Activated CD4-positive, alpha-beta T cell treated with anti-CD3 and anti-CD28 coated beads for 1 hour (primary cell): ENCODE measurements at places on chromosomes 11 and 22.
A peak's percentile ranks its signal among the peaks of the same experiment; 100 is the strongest.

- no peak for DNase-seq
Measured at GRCh38 chr11:75888416-75888815, 73.4 kb downstream of the UVRAG start.

DNA sequence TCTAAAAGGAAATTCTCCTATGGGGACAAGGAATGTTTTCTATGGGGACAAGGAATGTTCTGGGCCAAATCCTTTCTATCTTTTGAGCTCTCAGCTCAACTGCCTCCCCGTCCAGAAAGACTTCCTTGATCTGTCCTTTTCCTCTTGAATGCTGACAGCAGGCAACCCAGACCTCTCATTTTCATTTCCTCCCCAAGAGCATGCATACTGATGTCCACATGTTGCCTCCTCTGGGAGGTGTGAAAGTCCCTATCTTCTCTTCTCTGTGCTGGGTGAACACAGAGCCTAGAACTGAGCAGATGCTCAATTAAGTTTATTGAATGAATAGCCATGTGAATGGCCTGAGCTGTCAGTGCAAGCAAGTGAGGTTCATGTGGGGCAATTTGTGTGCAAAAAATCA lies 331.9 kb upstream of the NARS2 start:
- no peak for DNase-seq

GRCh38 chr22:20271114-20271994 lies 3.2 kb upstream of the RTN4R start:
- no peak for DNase-seq

GRCh38 chr11:24216488-24216887 lies 280.4 kb upstream of the LUZP2 start:
- no peak for DNase-seq

DNA sequence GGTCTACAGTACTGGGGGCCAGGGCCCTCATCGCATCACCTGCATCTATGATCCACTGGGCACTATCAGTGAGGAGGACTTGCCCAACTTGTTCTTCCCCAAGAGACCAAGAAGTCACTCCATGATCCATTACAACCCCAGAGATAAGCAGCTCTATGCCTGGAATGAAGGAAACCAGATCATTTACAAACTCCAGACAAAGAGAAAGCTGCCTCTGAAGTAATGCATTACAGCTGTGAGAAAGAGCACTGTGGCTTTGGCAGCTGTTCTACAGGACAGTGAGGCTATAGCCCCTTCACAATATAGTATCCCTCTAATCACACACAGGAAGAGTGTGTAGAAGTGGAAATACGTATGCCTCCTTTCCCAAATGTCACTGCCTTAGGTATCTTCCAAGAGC lies 3.8 kb upstream of the PPFIBP2 start:
- DNase-seq, result no peak

- no peak for DNase-seq
Measured at GRCh38 chr11:17986007-17986710, 26.7 kb downstream of the SERGEF start.

- no peak for DNase-seq
Measured at GRCh38 chr22:22196833-22197477, 47.6 kb upstream of the VPREB1 start.

DNA sequence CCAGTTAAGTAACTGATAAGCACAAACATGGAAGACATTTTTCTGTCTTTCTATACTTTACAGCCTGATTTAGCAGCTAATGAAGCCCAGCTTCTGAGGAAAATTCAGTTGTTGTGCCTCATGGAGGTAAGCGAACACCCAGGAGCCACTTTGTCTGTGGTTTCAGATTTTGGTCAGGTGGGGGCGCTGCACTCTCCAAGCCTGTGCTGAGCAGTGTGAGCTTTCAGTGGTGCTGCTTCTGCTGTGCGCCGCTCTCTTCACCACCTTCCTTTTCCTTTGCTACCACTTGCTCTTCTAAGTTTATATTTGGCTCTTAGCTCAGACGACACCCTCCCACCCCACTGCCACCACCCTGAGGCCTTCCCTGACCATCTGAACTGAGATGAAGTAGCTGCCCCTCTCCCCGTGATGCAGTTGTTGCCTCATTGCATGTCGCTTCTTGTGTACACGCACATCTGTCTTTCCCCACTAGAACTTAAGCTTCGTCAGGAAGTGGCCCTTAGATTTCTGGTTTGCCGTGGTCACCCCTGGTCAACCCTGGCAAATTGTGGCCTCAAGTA lies 14.0 kb downstream of the PSMD13 start:
- peak; percentile 74 for DNase-seq

GRCh38 chr11:62604460-62605120 lies 2.9 kb upstream of the MTA2 start:
- no peak for DNase-seq

GRCh38 chr11:30433831-30434230 lies 110.9 kb downstream of the ARL14EP start:
- DNase-seq, result no peak

GRCh38 chr11:130645164-130645842 lies 196.9 kb downstream of the ADAMTS15 start:
- DNase-seq, result no peak

DNA sequence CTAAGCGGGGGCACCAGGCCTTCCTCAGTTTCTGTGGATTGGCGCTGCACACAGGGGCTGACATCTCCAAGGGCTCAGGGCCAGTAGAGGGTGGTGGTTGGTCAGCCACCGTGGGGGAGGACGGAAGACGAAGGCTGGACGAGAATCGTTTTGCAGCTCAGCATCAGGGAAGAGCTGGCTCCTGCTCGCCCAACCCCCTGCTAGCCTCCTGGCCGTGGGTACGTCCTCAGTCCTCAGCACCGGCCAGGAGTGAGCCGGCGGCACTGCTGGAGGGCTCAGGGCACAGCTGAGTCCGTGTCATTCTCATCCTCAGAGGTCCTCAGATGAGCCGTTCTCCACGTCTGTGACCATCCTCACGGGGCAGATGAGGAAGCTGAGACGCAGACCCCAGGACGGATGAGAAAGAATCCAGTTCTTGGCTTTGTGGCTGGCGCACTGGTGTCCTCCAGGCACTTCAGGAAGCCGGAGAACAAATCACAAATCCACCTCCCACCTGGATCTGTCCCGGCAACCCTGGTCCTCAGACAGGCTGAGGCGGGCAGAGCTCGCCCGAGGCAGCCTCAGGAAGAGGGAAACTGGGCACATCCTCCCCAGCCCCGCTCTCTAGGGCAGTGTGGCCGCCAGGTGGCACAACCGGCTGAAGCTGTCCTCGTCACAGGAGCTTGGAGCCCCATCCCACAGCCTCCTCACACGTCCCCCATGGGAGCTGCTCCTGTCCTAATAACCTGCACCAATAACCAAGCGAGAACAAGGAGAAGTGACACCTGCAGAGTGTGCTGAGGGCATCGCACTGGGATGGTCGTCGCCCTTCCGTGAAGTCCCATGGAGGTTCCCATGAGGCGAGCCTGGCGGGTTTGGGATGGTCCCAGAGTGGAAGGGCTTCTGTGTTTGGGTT lies 393.7 kb downstream of the BRD1 start:
- no peak for DNase-seq

- no peak for DNase-seq
Measured at GRCh38 chr11:7977232-7977917, 9.8 kb upstream of the EIF3F start.

DNA sequence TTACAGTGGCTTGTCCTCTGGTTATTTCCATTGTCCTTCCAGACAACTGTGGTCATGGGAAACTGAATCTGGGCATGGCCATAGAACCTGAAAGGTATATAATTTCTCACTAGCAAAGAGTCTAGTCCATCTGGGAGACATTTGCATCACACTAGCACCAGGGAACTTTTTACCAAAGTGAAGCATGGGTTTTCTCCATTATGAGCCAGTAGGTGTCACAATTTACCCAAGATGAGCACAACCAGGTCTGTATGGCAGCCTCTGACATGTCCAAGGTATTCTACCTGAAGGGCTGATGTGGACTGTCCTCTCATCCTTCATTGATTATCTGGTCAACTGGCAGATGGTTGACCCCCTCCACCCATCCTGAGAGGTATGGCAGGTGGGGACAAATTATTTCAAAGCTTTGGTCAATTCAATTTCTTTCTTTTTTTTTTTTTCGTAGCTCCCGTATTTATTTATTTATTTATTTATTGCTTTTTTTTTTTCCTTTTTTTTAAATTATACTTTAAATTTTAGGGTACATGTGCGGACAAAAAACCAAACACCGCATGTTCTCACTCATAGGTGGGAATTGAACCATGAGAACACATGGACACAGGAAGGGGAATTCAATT lies 425.9 kb downstream of the TMEM135 start:
- DNase-seq, result no peak

DNA sequence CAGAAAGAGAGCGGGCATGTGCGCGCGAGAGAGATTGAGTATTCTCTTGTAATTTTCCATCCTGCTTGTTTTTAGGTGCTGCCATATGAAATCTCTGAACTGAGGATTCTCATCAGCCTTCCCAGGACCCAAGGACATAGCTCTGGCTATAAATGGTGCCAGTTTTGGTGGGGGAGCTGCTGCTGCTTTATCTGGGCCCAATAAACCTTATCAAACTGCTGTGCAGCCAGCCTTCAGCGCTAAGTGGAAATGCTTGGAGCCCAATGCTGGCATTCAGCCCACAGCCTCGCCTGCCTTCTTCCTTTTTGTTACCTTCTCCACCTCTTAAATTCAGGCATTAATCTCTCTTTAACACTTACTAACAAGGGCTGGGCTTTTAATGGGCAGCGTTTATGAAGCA lies 2.4 kb upstream of the ZBTB16 start:
- DNase-seq, result no peak

- no peak for DNase-seq
Measured at GRCh38 chr22:38345782-38346181, 28.5 kb upstream of the CSNK1E start.

DNA sequence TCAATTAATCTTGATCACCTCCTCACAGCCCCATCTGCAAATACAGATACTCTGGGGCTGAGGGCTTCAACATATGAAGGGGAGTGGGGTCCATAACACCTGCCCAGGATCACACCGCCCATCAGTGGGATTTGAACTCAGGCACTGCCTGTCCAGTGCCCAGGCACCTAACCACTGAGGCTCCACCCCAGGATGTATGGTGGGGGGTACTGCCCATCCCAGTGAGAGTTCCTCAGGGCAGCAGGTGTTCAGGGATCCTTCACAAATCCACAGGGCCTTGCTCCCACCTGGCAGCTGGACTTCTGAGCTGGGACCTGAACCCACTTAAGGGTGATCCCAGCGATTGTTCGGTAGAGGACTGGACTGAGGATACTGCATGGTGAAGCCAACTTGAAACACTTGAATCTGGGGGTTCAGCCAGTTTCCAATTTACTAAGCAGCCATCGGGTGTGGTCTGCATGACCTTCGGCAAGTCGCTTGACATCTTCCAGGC lies 33.3 kb downstream of the PRDM11 start:
- no peak for DNase-seq

- no peak for DNase-seq
Measured at GRCh38 chr11:69467646-69468045, 13.8 kb upstream of the LINC01488 start.

- DNase-seq, result no peak
Measured at GRCh38 chr11:7501894-7502293, 11.9 kb upstream of the PPFIBP2 start.

- no peak for DNase-seq
Measured at GRCh38 chr11:59899532-59899931, 20.9 kb downstream of the OOSP3 start.

DNA sequence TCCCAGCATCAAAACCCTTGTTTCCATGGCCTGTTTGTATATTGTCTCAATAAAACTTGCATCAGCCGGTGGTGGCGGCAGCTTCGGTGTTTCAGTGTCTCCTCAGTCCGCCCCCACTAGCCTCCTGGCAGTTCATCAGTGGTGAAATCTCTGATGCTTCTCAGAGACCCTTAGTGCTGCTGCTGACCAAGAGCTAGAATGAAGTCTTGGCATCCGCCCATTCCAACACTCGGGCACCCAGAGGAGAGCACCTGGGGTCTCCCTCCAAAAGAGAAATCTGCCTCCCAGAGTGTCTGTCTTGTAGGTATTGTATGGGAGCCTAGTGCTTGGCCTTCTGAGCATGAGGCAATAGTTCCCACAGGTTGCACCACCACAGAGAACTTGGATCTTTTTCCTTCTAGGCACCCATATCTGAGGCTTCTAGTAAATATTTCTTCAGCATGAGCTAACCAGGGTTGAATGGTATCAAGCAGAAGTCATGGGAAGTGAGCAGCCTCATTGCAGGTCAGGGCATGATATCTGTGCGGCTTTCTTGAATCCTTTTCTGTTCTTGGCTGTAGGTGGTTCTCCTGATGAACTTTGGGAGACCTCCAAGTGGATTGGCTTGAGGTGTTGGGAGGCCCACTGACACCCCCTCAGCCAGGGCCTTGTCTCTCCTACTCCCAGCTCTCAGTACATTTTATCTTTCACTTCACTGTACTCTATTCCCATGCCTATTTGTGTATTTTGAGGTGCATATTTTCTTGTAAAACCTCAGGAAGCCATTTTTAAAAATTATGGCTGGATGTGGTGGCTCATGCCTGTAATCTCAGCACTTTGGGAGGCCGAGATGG lies 13.2 kb upstream of the AIFM3 start:
- DNase-seq, result no peak

DNA sequence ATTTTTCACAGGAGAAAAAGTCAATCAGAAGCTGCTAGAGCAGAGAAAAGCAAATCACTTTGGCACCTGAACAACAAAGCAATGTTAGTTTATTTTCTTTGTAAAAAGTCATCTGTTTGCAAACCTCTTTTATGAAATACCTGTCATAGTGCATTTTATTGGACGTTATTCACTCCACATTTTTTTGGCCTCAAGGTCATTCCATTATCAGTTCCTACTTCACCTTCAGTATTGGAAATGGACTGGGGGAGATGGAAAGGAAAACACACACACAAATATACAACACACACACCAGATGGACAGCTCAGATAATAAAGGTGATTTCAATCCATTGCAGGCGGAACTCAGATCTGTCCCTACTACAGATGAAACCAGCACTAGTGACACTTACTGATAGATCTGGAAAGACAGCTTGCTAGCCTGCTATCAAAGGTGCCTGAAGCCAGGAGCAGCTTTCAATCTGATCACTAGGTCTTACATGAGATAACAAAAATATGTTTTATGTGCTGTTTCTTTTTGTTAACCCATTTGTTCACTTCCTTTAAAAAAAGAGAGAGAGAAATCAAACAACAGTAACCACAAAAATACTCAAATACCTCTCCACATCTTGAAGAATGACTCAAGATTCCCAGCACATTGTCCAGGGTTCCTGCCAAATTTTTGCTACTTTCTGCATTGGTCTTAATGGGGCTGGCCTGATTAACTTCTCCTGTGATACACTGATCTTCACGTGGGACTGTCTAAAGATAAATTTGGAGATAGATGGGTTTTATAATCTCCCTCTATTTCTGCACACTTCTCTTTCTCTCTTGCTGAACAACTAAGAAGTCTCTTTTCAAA lies 844.3 kb upstream of the TENM4 start:
- DNase-seq, result no peak

DNA sequence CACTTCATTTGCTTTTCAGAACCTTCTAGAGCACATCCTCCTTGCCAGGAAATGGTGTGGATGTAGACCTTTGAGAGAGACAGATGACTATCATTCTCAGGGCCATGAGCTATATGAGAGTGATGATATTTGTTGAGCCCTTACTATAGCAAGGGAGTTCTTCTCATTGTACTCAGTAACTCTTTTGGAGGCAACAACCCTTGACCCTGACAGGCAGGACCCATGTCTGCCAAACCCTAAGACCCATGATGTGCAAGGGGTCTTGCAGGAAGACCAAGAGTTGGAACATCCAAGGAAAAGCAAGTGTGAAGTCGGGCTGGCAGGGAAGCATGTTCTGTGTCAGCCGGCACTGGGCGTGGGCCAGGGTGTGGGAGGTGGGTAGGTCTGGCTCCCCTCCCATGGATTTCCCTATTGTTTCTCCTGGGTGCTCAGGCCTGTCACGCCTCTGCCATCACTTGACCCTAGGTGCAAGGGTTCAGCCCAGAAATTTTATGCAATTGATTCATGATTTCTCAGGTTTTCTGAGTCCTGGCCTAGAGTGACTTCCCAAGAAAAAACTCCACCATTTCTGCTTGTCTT lies 1.2 kb downstream of the FOLR3 start:
- no peak for DNase-seq
